Activated CD4-positive, CD25-positive, alpha-beta regulatory T cell (primary cell): ENCODE measurements at places on chromosomes 1 and 21.

DNA sequence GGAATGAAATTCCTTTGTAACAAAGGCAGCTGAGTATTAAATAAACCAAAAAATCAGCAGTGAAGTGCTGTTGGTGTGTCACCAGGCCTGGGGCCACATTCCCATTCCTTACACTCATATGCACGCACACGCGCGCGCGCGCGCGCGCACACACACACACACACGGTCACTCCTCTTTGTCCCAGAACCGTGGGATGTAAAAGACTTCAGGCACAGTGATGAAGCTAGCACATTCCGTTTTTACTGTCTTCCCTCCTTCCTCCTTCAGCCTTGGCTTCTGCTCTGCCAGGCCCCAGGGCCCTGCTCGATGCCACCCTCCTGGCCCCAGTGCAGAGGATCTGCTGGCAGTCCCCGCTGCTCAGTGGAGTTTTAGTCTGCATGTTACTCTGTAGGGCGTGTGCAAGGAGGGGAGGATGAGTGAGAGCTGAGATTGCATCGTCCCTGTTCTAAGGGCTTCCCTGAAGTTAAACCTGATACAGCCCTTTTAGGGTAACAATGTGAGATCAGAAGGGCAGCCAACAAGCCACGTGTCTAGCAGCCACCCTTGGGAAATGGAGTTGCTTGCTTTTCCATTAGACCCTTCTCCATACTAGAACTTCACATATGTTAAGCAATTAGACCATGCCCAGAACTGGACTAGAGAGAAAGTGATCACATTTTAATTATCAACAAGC lies 71.7 kb upstream of the WDR26 start:
- DNase-seq, result no peak

GRCh38 chr1:234725177-234726132 lies 115.5 kb upstream of the IRF2BP2 start:
- peak; percentile 24 for DNase-seq

GRCh38 chr1:224183591-224184312 lies 712 bp downstream of the DEGS1 start:
- DNase-seq, result peak; percentile 42

GRCh38 chr1:171899838-171900237 lies 58.5 kb downstream of the DNM3 start:
- DNase-seq, result no peak

GRCh38 chr1:87061742-87062156 lies 147.3 kb downstream of the HS2ST1 start:
- DNase-seq, result no peak

- no peak for DNase-seq
These were observed 737.6 kb upstream of the CHRM3 start for GRCh38 chr1:238648751-238649150.

DNA sequence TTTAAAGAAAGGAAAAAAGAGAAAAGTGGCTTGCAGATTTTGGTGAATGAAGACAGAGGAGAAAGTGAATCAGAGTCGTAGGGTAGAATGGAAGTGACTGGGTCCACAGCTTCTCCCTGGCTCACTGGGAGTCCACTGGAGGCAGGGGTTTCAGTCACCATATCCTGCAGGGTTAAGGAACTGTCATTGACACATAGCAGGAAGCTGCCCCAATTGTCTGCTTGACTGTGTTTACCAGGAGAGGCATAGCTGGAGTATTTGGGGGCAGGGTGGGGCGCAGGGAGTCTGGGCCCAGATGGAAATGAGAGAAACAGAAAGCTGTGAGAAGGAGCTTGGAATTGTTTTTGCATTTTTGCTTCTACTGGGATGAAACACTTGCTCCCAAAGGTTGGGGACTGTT lies 228.8 kb upstream of the CSF3R start:
- DNase-seq, result no peak

DNA sequence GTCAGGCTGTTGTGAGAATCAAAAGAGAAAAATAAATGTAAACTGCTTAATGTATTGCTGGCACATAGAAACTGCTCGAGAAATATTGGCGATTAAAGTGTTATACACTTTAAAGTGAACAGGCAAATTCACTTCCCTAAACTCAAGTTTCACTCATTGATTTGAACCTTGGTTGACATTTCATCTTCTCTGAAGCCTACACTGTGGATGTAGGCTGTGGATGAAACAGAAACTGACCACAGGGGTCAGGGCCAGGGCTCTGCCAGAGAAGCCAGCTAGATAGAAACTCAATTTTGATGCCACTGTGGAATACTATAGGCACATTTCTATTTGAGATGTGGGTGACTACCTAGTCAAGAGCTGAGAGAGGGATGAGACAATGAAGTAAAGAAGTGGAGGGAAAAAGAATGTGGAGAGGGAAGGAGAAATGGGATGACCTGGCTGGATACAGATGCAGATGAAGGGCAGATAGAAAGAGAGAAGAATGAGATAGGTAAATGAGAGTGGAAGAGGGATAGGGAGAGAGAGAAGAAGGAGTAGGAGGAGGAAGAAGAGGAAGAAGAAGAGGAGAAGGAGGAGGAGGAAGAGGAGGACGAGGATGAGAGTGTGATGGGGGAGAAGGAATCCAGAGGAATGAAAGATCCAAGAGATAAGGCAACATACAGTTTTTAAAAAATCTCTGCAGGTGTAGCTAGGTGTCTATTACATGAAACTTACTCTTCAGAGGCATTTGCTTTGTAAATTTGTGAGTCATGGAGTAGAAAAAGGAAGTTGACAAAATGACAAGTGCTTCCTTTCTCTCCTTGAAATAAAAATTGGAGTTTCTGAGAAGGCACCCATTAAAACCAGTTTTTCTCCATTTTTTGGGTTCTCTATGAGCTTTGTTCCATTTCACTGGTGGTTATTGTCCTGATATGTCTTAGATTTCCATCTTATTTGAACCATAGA lies 17.4 kb upstream of the CD1D start:
- no peak for DNase-seq

DNA sequence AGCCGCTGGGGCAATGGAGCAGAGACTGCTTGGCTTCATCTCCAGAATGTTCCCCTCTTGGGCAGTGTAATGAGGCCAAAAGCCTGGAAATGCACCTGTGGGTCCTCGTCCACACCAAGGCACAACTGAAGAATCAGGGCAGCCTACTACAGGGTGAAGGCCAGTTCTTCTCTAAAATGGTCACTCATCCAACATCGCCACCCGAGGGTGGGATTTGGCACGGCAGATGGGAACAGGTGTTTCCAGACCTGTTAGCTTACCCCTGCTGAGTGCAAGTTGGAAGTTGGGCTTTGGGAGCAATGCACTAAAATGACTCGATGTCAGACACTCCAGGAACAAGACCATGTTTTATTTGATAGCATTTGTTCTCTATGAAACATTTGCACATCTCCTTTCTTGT lies 543.7 kb downstream of the NPHP4 start:
- DNase-seq, result no peak

DNA sequence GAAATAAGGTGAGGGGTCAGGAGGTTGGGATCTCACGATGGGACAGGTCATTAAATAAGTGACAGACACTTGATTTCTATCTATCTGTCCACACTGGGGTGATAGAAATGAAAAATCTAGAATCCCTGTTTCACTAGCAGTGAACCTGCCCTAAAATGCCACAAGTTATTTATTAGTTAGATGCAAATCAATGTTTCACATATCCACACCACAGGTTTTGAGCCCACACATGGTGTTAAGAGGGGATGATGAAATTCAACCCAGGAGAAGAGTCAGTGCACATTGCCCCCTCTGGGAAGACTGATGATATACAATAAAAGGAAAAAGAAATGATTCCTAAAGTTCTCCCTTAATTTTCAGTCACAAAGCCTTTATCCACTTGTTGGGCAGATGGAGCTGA lies 10.1 kb upstream of the NTPCR start:
- DNase-seq, result no peak

GRCh38 chr1:233180641-233181364 lies 114.7 kb downstream of the PCNX2 start:
- DNase-seq, result no peak

DNA sequence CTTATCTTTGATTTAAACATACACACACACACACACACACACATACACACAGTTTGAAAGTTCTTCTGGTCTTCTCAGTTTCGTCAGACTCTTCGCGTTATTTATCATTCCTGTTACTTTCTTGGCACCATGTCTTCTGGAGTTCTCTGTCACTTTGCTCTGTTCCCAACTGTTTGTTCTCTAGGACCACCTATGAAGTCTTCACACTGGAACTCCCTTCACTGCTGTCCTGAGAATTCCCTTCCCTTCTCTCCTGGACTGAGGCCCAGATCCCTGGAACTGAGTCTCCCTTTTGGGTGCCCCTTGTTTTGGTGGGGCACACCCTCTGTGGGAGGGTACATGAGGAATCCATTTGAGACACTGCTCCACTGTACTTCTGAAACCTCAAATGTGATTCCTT lies 30.5 kb downstream of the ALG14 start:
- DNase-seq, result no peak

DNA sequence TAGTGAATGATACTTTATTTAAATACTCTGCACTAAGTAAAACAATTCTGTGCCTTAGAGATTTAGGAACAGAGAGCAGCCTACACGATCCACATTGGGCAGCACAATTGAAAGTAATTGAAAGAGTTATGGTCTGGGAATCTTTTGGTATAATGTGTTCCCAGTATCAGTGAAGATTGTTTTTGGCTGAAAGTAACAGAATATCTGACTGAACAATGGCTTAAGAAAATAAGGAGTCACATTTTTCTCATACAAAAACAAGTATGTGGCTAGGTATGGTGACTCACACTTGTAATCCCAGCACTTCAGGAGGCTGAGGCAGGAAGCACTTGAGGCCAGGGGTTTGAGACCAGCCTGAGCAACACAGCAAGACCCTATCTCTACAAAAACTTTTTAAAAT lies 306.2 kb downstream of the NFIA start:
- DNase-seq, result no peak

GRCh38 chr1:29389533-29390041 lies 153.3 kb downstream of the PTPRU start:
- no peak for DNase-seq

DNA sequence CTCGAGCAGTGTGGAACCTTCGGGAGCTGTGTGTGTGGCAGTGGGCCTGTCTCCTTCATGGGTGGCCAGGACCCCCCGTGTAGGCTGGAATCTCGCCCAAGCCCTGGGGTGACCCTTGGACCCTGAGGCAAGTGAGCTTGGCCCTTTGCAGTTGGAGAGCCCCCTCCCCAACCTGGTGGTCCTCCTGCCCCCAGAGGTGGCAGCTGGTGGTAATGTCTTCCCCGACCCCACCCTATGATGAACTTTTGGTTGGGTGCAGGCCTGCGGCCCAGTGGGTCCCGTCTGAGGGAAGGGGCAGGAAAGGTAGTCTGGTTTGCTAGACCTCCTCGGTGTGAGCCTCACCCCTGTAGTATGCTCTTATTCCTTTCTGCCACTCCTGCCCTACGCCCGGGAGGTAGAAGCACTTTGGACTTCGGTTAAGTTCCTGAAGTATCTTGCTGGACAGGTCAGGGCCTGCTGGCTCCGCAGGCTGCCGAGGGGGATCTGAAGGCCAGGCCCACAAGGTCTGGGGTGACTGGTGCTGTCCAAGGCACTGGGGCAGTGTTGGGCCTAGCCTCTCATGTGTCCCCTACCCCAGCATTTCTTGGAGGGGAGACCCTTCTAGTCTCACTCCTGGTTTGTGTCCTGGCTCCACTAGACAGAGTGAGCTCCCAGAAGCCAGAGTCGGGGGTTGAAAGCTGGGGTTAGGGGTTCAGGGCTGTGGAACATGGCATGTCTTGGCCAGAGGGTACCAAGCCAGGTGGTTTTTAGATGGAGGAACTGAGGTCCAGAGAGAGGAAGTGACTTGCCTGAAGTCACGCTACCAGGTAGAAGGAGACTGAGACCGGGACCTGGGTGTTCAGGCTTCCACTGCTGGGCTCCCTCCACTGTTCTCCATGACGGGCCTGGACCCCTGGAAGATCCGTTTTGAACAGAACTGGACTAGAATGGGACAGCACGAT lies 1.8 kb downstream of the ZNF362 start:
- no peak for DNase-seq

- no peak for DNase-seq
These were observed 43.6 kb upstream of the A3GALT2 start for GRCh38 chr1:33364565-33364918.

- DNase-seq, result no peak
These were observed 87.3 kb upstream of the SLFNL1 start for GRCh38 chr1:41108696-41109275.

DNA sequence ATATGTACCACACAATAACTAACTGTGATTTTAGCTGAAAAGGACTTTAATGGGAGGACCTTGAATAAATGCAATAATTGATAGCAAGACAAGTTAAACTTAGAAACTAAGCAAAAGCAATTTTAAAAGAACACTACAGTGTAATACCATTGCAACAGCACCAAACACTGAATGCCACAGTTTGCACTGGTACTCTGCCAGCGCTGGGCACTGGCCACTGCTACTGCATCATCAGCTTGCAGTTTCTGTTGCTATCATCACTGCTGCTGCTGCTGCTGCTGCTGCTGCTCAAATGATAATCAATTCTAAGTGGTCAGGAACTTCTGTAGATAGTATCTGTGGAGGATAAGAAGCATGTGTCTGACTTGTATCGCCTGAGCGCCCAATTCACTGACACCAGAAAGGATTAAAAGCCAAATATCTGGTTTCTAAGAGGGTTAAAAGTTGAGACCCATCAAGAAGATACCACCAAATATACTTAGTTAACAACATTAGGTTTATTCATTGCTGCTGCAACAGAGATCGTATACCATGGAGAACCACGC lies 306.9 kb downstream of the LRRC40 start:
- DNase-seq, result no peak

DNA sequence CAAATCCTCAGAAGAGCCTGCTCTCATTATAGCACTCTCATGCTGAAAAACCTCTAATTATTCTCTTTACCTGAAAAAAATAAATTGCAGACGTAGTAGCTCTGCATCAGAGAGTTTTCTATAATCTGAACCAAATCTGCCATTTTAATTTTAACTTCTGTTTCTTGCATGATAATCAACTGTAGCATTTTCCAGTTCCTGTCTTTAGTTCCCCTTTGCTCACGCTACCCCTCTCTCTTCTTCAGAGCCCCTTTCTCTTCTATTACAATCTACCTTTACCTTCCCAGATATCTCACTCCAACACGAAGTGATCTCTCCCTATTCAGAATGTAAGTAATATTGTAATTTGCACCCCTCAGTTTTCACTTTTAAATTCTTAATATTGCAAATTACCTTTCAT lies 31.4 kb downstream of the FMO1 start:
- no peak for DNase-seq

- no peak for DNase-seq
These were observed 30.2 kb downstream of the LPAR3 start for GRCh38 chr1:84862810-84863251.

DNA sequence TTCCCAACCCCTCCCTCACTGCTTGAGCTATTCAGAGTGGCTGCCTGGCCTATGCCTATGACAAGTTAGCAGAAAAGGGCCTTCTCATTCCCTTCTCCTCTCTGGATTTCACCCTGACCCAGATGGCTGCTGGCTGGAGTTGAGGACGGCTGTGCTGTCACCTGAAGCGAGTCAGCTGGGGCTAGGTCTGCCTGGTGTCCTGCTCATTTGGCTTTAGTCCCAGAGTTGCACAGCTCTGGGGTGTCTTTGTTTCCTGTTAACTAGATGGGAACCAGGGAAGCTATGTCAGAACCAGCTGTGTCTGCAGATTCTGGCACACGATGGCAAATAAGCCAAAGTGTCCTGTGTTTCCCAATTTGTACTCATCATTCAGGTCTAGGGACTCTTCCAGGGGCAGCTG lies 52.9 kb downstream of the CNIH3 start:
- DNase-seq, result no peak
